ENCODE measurements at places on chromosomes 11 and 22.

DNA sequence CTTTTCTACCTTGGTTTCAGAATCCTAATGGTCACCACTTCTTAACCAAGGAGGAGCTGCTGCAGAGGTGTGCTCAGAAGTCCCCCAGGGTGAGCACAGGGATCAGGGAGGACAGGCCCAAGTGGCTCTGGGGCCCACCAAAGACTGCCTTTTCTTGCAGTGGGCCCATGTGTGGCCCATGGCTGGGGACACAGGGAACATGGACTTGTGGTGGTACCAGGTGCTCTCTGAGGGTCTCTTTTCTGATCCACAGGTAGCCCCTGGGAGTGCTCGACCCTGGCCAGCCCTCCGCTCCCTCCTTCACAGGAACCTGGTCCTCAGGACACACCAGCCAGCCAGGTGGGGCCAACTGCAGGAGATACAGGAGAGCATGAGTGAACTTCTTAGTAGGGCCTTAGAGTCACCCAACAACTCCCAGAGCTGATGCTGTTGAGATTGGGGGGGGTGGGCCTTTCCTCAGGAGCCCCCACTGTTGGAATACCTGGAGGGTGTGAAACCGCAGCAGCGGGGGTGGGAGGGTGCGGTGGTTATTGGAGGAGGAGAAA lies 2.0 kb downstream of the MUS81 start:
- DNase-seq = no peak

DNA sequence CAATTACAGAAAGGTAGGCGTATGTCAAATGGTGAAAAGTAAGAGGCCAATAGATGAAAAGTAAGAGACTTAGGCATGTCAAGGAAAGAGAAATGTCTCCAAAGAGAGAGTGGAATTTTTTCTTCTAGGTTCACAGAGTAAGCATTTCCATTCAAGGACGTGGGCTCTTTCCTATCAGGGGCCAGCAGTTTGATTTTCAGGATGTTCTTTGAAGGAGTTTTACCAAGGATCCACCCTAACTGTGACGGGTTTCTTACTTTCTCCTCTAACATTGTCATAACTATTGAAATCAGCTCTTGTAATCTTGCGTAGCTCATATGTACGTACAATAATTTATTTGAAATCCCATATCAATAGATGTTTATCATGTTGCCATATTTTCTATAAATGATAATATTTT lies 2112.2 kb upstream of the RAG2 start:
- no peak for DNase-seq

DNA sequence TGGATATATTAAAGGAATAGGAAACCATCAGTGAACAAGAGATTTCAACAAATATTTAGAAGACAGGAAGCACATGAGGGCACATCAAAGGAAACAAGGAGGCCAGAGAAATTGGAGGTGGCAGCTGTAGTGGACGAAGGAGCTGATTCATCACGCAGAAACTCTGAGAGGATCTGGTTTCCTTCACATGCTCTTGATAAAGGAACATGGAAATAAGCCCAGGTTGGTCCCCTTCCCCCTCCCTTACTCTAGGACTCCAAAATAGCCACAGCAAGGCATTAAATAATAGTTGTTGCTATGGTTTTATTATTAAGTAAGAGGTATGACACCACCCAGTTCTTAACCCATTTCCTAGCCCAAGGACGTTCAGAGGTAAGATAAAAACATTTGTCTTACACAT lies 11.3 kb downstream of the IZUMO1R start:
- no peak for DNase-seq

GRCh38 chr11:120186774-120187591 lies 23.8 kb upstream of the OAF start:
- no peak for DNase-seq

GRCh38 chr11:129291546-129291945 lies 84.1 kb upstream of the BARX2 start:
- no peak for DNase-seq

DNA sequence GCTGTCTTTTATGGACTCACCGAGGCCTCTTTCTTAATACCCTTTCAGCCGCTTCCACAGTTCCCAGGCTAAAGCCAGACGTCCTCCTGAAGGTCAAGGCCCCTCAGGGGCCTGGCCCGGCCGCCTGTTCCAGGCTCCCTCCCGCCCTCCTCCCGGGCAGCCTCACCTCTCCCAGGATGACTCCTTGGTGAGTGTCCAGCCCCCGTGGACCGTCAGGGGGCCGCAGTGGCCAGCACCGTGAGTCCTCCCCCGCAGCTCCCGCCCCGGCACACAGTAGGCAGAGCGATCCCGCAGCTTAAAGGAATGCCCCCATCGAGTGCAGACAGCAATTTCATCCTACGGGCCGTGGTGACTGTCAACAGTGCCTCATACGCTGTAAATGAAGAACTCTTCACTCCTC lies 32.9 kb downstream of the ELFN2 start:
- no peak for DNase-seq

GRCh38 chr11:121376130-121376529 lies 76.0 kb upstream of the SORL1 start:
- DNase-seq = no peak

DNA sequence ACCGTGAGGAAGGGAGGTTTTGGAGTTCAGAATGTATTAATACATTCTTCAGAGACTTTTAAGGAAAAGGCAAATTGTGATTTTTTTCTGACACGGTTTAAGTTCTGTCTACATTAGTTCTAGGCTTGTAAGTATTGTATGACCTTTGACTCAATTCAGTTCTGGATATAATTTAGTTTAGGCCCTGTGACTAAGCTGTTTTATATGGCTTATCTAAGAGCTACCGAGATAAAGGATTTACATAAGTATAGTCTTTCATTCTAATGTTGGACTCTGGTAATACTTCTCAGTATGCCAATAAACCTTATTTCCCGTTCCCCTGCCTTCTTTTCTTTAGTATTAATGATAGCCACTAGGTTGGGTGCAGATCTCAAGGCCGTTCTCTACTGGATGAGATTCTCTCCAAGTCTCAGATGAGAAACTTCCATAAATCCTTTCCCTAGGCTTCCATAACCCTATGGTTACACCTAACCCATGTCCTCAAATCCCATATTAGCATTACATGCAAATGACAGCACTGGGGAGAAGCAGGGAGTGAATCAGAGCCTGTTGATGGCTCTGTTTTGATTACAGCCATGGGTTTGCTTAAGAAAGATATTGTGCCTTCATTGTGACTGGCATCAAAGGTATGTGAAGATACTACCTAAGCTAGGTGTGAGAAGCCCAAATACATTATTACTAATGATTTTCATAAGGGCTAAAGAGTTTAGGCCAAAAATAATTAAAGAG lies 38.7 kb downstream of the BARX2 start:
- no peak for DNase-seq

- peak; percentile 16 for DNase-seq
Observed at GRCh38 chr11:125429174-125429707, 66.8 kb downstream of the FEZ1 start.

DNA sequence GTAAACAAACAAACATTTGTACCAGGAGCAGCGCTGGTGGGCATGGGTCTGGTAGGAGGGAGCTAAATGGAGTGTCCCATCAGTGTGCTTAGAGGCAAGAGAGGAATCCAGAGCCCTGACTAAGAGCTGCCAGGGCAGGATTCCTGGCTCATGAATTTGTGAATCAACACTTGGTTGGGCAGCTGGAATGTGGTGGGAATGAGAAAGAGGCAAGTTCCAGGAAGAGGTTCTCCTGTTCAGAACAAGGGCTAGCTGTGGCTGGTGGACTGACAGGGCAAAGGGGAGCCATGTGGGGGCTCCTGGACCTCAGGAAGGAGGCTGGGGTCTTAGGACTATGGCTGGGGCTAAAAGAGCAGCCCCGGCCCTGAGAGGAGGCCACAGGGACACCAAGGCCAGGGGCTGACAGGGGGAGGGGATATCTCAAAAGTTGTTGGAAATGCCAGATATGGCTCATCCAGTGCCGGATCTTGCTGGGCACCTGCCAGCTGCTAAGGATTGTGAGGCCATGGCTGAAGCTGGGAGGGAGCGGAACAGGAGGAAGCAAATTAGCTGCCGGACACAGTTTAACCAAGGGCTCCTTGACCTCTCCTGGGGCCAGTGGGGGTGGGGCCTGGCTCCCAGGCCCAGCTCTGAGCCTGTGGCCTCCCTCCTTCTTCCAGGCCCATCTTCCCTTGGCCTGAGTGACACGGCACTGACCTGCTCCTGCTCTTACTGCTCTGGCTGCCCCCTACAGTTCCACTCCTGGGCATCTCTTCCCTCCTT lies 14.6 kb upstream of the P2RY6 start:
- DNase-seq = no peak

GRCh38 chr11:57638005-57638781 lies 11.5 kb downstream of the YPEL4 start:
- DNase-seq = no peak

- DNase-seq = no peak
Observed at GRCh38 chr11:95908826-95909225, 15.1 kb downstream of the MTMR2 start.

GRCh38 chr22:47610764-47611163 lies 848.3 kb downstream of the TBC1D22A start:
- no peak for DNase-seq

DNA sequence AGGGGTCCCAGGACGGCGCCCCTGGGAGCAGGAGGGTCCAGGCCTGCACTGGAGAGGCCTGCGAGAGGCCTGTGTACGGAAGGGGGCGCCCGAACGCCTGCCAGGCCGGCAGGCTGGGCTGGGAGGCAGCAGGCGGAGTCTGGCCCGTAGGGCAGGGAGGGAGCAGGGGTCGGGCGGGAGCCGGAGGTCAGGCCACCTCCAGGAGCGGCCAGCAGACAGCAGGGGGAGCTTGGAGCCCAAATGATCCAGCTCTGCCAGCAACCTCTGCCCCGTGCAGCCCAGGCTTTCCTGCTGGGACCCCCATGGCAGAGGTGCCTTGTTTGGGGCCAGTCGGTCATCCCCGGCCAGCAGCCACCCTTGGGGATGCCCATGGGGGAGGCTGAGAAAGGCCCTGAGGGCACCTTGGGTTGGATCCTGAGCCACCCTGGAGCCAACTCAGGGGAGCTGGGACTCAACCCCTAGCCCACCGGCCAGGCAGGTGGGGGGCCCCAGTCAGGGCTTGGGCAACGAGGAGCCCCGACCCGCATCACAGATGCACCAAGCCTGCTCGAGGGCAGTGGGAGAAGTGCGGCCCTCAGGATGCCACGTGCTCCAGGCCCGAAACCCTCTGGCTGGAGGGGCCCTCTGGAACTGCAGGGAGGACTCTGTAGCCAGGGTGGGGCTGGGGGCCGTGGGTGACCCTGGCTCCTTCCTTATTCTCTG lies 9.6 kb upstream of the SYT8 start:
- DNase-seq = no peak

DNA sequence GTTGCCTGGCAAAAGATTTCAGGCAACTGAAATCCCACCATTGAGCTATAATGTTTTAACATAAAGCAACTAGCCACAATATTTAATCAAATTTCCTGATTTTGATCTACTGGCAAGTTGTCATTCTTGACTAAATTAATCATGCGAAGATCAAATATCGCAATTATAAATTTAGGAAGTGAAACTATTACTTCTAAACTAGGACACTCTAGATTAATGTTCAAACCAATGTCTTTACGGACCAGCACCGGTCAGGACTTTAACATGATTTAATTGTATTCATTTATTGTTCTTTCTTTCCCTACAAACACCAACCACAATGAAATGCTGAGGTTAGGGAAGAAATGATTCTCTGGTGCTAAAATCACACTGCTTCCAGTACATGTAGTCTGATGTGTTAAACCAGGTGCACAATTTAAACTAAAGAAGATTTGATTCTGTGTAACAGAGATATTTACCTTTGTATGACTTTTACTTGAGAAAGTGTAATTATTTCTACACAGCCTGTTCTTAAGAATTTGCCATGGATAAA lies 14.9 kb downstream of the GAS2 start:
- DNase-seq = no peak

- no peak for DNase-seq
Observed at GRCh38 chr22:28939394-28939793, 56.0 kb downstream of the ZNRF3 start.

DNA sequence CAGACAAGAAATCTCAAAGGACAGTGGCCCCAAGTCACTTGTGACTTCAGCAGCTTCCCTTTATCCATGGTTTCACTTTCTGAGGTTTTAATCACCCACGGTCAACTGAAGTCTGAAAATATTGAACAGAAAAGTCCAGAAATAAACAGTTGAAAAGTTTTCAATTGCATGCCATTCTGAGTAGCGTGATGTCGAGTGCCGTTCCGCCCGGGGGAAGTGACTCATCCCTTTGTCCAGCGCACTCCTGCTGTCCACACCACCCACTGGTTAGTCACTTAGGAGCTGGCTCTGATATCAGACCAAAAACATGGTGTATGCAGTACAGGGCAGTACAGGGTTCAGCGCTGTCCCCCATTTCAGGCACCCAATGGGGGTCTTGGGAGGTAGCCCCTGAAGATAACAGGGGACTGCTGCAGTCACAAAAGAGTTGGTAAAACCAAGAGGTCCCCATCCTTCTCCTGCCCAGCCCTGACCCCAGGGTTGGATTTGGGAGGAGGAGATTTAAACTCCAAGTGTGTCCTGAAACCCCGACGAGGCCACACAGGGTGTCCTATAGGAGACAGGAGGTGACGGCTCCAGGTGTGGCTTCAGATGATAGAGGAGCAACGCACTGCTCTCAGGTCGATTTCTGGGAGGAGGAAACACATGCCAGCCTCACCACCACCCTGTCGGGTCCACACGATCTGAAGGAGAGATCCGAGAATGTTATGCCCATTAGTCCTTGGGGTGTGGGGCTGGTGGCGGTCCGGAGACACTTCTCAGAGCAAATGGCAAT lies 390.1 kb downstream of the CTTN start:
- DNase-seq = no peak

DNA sequence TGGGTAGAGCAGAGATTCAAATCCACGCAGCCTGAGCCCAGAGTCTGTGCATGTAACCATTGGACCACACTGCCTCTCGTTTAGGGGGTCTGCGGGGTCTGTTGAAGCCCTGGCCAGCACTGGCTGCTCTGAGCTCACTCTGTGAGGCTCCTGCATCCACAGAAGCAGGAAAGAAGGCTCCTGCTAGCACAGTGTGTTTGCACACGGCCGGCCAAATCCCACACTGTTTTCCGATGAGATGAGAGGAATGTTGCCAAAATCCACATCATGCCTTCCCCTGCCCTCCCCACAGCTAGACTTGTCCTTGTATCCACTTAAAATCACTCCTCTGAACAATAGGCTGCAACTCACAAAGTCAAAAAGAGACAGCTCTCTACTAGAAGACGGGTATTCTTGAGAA lies 10.6 kb upstream of the SLC22A12 start:
- no peak for DNase-seq

GRCh38 chr11:10891151-10891720 lies 33.4 kb upstream of the ZBED5 start:
- no peak for DNase-seq

DNA sequence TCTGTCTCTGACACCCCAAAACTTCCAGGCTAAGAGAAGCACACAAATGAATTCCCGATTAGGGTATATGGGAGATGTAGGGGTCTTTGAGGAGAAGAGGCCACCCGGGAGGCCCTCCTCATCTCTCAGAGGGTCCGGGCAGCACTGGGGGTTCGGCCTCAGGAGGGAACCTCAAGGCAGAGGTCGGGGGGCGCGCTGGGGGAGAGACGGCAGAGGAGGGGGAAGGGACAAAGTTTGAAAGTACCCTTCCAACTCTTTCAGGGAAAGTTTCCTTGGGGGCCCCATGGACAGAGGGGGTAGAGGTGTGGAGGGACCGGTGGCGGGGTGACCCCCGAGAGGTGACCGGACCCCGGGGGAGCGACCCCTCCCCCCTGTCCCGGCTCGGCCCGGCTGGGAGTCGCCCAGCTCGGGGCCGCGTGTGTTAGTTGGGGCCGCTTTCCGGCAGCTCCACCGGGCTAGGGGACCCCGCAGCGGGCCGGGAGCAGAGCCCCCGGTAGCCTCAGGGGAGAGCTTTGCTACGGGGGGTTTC lies 3.3 kb upstream of the GCAT start:
- no peak for DNase-seq

GRCh38 chr11:60831143-60831500 lies 10.8 kb upstream of the CCDC86 start:
- DNase-seq = peak; percentile 72

- DNase-seq = no peak
Observed at GRCh38 chr22:49934160-49934890, 15.9 kb downstream of the CRELD2 start.

Data from activated naive CD4-positive, alpha-beta T cell (primary cell).